ENCODE measurements at places on chromosomes 1 and 21.
A peak's percentile ranks its signal among the peaks of the same experiment; 100 is the strongest.

DNA sequence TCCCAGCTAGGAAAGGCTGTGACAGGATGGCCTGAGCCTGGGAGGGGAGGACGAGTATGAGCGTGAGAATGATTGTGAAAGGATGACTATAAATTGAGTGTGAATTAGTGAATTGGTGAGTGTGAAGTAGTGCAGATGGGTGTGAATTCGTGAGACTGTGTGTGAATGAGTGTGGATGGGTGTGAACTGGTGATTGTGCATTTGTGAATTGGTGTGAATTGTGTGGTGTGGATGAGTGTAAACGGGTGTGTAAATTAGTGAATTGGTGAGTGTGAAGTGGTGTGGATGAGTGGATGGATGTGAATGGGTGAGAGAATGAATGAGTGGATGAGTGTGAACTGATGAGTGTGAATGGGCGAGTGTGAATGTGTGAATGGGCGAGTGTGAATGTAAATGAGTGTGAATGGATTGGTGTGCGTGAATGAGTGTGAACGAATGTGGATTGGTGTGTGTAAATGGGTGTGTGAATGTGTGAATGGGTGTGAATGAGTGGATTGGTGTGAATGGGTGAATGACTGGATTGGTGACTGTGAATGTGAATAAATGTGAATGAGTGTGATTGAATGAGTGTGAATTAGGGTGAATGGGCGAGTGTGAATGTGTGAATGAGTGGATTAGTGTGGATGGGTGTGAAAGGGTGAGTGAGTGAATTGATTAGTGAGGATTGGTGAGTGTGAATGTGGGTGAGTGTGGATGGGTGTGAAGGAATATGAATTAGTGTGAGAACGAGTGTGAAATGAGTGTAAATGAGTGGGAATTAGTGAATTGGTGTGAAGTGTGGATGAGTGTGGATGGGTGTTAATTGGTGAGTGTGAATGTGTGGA lies 7.7 kb upstream of the MXRA8 start:
- no peak for DNase-seq

- DNase-seq: no peak
Measured at GRCh38 chr1:6967431-6968111, 182.3 kb downstream of the CAMTA1 start.

DNA sequence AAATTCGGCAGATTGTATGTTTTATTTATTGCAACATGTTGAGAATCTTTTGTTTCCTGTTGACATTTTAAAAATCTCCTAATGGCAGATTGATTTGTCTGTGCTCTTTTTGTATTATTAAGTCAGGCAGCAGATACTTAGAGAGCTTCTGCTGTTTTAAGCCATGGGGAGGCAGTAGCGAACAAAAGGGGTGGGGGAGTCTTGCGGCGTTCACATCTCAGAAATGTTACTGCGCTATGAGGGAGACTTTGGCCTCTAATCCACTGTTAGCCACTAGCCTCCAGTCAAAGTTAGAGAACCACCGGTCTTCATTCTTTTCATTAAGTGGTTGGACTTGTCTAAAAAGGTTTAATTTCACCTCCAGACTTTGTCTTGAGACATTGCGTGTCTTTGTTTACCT lies 93.6 kb downstream of the DYRK1A start:
- DNase-seq: no peak

DNA sequence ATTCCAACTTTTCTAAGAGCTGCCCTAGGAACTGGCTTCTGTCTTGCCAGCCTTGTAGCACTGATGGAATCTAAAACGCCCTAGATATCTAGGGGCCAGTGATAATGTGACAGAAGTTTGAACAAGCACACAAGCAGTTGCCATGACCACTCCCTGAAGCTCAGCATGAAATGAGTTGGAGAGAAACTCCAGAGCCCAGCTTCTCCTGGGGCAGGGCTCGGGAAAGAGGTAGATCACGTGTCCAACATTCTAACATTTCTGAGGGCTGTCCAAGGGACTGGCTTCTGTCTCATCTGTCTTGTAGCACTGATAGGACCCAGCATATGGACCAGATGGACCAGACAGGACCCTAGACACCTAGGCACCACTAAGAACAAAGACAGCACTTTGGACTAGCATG lies 37.9 kb downstream of the OMA1 start:
- DNase-seq: no peak

DNA sequence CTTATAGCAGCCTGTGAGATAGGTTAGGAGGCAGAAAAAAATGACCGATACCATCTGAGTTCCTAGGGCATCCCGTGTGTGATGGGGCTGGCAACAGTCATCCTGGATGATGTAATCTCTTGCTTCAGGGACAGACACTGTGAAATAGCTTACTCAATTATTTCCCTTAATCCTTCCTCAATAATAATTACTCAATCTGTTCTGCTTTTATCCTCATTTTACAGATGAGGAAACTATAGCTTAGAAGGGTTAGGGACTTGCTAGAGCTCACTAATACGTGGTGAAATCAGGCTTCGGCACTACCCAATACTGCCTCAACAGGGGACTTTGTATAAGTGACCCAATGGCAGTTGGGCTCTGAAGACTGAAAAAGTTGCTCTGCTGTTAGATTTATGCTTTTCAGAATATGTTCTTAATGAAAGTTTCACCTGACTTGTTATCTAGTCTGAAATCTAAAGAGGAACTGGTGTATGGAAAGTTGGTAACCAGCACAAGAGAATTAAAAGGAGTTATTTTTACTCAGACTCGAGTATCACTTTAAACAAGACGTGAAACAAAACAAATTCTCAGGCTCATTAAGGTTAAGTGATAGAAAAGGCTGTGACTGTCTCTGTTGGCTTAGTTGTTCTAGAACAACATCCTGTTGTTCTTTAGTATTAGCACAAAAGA lies 14.4 kb downstream of the CD55 start:
- DNase-seq: no peak

GRCh38 chr1:36516372-36517010 lies 33.8 kb upstream of the CSF3R start:
- peak; percentile 18 for DNase-seq

DNA sequence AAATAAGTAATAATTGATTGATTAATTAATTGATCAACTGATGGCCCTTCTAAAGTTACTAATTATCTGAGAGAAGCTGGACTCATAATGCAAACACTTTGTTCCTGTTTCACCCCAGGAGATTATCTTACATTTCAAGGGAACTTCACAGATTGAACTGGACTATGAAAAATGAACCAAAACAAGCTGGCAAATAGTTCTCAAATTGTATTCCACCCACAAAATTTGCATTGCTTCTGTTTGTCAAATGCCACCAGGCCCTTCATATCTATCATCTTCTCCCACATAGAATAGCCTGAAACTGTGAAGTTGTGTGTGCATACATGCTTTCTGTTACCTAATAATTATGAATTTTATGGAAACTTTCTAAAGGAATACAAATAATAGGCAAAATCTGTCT lies 104.0 kb downstream of the ZNF281 start:
- DNase-seq: no peak

DNA sequence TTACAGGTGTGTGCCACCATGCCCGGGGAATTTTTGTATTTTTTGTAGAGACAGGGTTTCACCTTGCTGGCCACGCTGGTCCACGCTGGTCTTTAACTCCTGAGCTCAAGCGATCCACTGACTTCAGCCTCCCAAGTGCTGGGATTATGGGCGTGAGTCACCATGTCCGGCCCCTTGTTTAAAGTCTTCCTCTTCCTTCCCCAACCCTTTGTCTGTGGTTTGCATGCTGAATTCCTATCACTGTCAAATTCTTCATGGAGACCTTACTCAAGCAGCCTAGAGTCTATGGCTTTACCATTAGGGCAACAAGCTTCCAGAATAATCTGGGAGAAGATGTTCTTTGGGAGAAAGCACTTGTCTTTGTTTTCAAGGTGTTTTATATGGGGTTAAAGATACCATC lies 34.7 kb downstream of the B3GALT5 start:
- DNase-seq: no peak

DNA sequence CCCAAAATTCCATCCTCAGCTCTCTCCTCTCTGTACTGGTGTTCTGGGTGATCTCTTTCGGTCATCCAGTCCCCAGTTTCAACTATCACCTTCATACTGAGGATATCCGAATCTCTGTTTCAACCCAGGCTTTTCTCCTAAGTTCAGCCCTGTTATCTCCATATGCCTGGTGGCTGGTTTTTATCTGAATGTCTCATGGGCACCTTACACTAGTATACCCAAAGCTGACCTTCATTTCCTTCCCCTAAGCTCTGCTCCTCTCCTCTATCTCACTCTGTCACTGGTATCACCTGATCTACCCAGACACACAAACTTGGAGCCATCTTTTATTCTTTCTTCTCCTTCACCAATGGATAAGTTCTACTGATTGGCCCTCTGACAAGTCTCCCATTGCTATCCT lies 53.0 kb downstream of the LRRC71 start:
- no peak for DNase-seq

DNA sequence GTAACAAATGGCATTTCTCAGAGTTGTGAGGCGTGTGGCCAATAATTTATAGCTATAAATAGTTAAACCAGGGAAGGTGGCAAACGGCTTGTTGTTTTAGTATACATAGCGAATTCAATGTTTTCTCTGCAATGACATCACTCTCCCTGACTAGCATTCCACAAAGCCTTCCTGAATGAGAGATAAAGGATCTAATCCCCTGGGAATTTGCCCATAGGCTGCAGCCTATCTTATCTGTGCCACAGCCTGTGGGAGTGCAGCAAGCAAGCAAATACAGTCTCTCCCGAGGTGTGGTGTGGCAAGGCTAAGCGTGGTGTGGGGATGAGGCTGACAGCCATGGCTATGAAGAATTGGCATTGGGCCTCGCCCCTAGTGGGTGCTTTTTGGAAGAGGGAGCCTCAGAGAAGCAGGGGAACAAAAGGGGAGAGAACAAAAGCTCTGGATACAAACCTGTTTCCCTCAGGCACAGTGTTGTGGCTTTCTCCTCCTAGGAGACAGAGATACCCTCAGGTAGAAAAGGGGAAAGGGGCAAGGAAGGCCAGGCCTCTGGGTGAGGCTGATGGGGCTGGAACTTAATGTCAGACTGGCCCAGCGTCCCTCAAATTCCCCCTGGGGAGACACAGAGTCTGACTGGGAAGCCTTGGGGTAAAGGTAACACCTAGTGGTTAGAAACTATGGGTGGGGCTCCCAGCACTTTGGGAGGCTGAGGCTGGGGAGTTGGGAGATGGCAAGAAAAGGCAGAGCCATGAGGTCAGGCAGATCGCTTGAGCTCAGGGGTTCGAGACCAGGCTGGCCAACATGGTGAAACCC lies 8.9 kb downstream of the TAGLN2 start:
- DNase-seq: no peak

DNA sequence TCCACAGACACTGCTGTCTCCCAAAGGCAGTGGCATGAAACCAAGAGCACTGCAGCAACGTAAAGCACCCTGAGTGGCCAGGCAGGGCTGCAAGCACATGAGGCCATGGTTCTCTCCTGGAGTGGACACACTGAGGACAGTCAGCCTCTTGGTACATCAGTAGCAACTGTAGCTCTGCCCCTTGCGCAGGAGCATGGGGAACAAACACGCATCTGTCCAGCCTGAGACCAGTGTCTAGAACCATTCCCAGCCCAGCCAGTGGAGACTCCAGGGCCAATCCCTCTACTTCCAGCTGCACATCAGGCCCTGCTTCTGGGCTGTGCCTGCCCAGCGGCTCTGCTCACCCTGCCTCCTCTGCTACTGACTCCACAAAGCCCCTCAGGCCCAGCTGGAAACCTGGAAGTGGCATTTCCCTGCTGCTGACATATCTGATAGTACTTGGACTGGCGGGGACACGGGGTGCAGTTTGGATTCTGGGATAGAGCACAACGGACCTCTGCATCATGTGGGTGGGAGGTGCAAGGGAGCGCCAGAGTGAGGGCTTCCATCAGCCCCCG lies 49.0 kb downstream of the TOR1AIP2 start:
- DNase-seq: no peak

- DNase-seq: no peak
Measured at GRCh38 chr1:213124590-213124989, 73.5 kb downstream of the RPS6KC1 start.

GRCh38 chr21:28725396-28725795 lies 267.3 kb downstream of the LTN1 start:
- no peak for DNase-seq

- no peak for DNase-seq
Measured at GRCh38 chr1:226351709-226352108, 42.7 kb upstream of the LIN9 start.

GRCh38 chr1:45659222-45659621 lies 27.1 kb downstream of the GPBP1L1 start:
- no peak for DNase-seq

- peak; percentile 36 for DNase-seq
Measured at GRCh38 chr1:39204441-39205081, at the start of gene MACF1. MACF1 (plus strand) TSS chr1:39204695; CDS start chr1:39205023, 328 bp downstream.

DNA sequence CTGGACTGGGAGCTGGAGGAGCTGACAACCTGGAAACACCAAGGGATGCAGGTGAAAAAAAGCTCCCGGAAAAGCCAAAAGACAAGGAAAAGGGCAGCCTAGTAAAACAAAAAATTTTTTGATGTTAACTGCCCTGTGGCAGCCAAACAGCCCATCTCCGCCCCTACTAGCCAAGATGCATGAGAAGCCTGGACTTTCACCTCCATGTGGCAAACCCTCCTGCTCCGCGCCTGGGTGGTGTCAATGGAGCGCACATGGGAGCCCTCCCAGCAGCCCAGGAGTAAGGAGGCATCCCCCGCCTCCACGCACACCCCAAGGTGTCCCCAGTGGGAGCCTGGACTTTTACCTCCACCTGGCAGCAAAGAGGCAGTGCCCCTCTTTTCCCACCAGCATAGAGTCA lies 30.5 kb downstream of the LEMD1 start:
- DNase-seq: no peak

DNA sequence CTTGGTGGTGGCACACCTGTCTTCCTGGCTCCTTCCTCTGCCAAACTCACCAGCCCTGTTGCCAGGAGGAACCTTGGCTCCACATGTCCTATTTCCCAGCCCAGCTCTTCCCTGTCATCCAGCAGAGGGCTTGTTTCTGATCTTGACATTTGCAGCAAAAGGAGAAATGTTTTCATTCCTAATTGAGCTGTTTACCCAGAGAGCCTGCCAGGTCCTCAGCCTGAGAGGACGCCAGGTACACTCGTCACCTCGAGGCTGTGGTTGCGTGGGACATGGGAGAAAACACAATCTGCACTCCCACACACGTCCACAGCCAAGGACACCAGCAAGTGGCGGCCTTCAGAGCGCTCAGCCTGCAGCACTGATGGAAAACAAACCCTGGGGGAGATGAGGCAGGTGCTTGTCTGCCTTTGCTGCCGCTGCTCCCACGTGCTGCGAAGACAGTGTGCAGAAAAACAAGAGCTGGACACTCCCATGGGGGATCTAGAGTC lies 132.8 kb upstream of the CD34 start:
- no peak for DNase-seq

DNA sequence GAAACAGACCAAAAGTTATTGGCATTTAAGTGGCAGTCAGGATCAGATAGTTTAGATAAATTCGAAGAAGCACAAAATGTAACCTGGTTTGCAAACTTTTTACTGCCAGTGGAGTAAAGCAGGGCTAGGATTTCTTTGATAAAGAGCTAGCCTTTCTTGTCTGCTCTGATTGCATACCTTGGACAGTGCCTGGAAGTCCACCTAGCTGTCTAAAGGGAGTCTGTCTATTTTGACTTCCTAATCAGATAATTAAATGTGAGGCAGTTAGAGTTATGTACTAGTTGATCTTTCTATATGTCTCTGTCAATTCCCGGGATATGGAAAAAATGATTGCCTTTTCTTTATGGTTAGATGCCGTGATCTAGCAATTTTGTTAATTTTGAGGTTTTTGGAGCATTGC lies 4.1 kb downstream of the GPSM2 start:
- no peak for DNase-seq

GRCh38 chr1:9835758-9836631 lies 12.2 kb upstream of the CLSTN1 start:
- DNase-seq: peak; percentile 66

GRCh38 chr1:3217181-3217641 lies 148.2 kb downstream of the PRDM16 start:
- no peak for DNase-seq
